HEK293T (cell line): ENCODE measurements at places on chromosomes 7 and 10.
A peak's percentile ranks its signal among the peaks of the same experiment; 100 is the strongest.

DNA sequence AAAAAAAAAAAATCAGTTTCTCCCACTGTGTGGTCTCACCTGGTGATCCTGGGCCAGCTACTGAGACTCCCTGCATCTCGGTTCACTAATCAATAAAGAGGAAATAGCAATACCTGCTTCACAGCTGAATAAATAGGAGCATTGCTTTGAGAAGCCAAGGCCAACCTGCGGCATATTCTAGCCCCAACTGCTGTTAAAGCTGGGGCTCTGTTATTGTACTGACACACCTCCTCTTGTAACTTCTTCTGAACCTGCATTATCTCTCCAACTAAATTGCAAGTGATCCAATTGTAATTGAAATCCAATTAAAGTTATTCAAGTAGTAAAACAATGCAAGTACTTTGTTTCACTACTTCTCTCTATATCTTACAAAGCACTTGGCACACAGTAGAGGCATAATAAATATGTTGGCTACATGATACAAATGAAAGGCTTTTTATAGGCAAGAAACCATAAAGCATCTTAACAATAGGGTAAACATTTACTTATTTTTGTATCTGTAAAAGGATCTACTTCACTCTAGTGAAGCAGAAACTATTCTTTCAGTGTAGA is 38.4 kb downstream of the AMPH start:
- no peak for DNase-seq

DNA sequence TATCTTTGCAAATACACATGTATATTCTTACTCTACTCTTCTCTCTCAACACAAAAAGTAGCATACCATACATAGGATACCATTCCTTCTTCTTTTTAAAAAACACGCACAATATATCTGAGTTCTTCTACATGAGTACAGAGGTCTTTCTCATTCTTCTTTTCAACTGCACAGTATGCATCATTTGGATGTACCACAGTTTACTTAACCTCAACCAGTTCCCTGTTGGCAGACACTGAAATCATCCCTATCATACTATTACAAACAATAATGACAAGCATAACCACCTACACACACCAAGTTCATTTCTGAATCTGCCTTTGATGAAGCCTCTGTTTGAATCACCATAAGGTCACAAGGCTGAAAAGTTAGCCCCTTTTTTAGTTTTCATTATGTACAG is 25.7 kb upstream of the GGCT start:
- DNase-seq: no peak

- DNase-seq: no peak
These were observed 340.8 kb upstream of the KIAA1217 start for GRCh38 chr10:23868121-23868520.

DNA sequence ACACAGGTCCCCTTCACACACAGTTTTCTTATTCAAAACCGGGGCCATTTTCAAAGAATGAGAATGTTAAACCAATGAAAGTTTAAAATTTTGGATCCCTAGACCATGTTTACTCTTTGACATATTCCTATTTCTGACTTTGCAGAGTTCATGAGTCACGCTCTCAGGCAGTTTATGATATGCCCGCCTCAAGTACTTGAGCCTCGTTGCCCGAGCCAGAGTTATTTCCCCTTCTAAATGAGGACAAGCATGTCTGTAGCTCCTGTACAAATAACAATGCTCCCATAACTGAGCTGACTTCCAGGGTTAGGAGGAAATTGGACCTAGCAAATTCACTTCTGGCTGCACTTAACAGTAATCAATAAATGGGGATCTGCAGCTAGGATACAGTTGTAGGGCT is 87.9 kb upstream of the PDE1C start:
- no peak for DNase-seq

DNA sequence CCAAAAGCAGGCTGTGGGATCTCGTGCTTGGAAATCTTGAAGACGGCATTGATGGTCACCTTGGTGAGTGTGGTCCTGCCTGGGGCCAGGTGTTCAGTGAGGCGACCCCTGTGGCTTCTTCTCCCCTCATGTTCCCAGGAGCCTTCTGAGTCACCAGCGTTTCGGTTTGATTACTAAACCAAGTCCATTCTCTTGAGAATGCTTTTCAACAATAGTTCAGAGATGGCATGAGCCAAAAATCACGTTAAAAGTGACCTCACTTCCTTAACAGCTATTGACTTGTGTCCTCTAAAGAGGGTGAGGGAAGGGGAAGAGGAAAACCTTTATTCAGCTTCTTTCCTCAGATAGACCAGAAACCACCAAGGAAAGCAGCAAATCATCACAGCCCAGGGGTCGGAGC is 315.2 kb downstream of the GATA3 start:
- no peak for DNase-seq

GRCh38 chr10:118101501-118101900 is 54.8 kb upstream of the RAB11FIP2 start:
- DNase-seq: no peak

GRCh38 chr7:157210682-157211081 is 72.0 kb downstream of the UBE3C start:
- DNase-seq: no peak

DNA sequence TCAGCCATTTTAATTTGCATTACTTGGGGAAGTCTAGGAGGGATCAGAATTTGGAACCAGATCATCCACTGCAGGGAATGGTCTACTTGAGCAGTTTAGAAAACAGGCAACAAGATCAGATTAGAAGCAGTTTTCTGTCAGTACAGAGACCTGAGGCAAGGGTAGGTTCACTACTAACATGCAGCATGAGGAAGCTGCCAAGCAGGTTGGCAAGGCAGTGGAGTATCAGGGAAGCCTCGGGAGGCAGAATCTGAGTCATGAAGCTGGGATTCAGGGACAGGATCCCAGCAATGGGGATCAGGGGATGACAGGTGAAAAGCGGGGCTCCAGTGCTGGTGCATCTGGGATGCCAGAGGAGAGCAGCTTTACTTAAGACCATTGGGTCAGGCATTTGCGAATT is 28.1 kb downstream of the ENO4 start:
- no peak for DNase-seq

DNA sequence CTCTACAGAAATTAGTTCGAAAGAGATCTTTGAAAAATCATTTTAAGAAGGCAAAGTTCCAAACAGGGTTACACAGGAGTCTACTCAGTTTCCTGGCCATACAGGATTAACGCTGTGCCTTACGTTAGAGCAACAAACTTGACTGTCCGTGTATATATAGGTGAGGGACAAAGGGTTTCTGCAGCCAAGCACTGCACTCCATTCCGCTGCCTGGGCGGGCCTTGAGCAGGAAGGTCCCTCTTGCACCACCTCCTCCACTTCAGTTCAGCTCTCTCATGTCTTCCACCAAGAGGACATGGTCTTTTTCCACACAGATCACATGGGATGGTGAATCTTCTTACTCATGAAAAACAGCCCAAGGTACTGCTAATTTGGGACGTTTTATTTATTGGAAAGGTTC is 43.2 kb downstream of the MCMBP start:
- no peak for DNase-seq

GRCh38 chr7:365593-365992 is 75.6 kb downstream of the FOXL3 start:
- no peak for DNase-seq

DNA sequence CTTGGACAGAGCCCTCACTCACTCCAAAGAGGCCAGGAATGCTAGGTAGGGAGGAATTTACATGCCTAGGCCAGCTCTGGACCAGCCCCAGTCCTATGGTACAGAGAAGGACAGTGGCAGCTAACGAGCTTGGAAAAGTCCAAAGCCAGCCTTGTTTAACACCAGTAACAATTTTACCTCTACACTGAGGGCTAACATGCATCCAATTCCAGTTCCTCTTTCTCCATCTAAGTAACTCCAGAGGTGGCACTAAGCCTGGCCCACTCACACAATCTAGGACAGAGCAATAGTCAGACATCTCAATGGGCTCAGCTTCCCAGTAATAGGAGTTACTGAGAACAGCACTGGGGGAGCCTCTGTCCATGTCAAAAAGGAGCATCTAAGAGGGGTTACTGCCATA is 5.7 kb upstream of the LCOR start:
- DNase-seq: no peak

GRCh38 chr10:78614744-78615143 is 454.0 kb upstream of the ZMIZ1 start:
- no peak for DNase-seq

DNA sequence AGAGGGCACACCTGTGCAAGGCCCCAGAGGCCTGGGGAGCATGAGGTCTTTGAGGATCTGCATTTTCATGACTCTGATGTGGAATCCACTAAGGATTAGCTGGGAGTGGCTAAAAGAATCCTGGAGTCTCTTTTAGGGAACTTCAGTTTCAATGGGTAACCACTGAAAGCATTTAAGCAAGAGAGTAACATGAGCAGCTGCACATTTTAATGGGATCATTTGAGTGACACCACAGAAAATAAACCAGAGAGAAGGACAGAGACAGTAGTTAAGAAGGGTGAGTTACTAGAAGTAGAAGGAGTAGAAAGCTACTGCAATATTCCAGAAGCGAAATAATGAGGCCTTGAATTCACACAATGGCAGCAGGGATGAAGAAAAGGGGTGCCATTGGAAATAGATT is 5.2 kb downstream of the GOT1 start:
- no peak for DNase-seq

DNA sequence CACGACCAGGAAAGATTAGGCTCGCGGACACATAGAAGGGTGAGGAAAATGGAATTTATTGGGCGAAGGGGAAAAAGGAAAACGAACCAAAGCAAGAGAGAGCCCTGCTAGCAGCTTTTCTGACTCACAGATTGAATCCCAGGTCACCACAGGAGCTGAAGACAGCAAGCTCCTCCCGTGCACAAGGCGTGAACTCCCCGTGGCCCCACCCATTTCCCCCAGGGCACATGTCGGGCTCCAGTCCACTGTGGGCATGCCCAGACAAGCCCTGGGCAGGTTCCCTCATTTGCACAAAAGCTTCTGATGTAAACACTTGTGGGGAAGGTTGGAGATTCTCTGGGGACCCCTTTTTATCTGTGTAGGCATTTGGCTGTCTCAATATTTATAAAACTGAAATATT is 582.4 kb downstream of the SUGCT start:
- DNase-seq: peak; percentile 65

GRCh38 chr7:16960337-16960965 is 78.7 kb upstream of the AGR3 start:
- DNase-seq: no peak

GRCh38 chr7:140209866-140210609 is 33.3 kb upstream of the KDM7A start:
- peak; percentile 6 for DNase-seq

- no peak for DNase-seq
These were observed 72.8 kb downstream of the CAMK1D start for GRCh38 chr10:12422189-12422588.

DNA sequence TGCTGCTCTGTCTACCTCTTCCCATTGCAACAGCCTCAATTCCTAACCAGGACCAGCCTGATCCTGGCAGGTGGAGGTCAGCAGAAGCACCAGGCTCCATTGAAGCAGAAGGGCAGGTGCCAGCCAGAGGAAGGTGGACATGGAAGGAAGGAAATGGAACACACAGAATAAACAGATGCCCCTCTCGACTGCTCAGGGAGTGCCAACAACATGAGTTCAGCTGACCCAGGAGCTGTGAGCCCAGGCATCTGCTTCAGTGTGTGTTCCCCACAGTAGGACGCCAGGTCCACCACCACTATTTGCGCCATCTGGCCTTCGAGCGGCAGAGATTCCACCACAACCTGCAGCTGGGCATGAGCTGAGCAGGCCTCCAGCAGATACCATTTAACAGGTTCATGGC is 56.7 kb downstream of the GPAM start:
- no peak for DNase-seq

- no peak for DNase-seq
These were observed 912.6 kb downstream of the GATA3 start for GRCh38 chr10:8967061-8967460.

DNA sequence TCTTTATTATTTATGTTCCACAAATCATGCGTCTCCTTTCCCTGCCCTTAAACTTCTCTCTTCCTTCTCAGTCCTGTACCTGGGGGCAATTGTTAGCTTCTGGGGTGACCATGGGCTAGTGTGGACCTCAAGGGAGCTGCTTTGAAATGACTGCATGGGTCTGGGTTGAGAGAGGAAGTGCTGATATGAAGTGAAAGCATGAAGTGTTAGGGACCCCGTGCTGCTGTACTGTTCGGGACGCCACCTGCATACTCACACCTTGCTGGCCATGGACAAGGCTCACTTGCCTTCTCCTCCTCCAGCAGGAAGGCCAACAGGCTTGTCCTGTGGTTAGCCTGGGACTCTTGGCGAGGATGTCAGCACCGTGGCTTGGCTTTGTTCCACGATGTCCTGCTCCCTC is 56.7 kb downstream of the MTPN start:
- DNase-seq: no peak

DNA sequence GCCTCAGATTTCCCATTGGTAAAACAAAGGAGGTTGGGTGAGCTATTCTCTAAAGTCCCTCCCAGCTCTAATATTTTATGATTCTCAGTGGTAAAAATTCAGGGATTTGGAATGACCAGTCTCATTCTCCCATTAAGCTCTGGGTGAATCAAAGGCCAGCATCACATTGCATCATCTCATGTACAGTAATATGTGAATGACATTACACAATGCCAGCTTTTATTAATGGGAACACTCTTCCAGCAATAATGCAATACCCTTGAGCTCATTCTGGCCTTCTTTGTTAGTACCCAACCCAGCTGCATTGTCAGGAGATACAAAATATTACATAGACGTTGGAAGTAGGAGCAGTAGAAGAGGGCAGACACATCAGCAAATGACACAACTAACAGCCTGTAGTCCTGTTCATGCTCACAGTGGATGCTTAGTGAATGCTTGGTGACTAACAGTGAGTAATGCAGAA is 100.0 kb upstream of the EGR2 start:
- DNase-seq: no peak

GRCh38 chr10:130171196-130171595 is 35.0 kb downstream of the GLRX3 start:
- DNase-seq: no peak

- peak; percentile 28 for DNase-seq
These were observed 96.6 kb downstream of the MKLN1 start for GRCh38 chr7:131424219-131424822.

GRCh38 chr7:127618775-127619174 is 833 bp upstream of the PAX4 start:
- DNase-seq: no peak

DNA sequence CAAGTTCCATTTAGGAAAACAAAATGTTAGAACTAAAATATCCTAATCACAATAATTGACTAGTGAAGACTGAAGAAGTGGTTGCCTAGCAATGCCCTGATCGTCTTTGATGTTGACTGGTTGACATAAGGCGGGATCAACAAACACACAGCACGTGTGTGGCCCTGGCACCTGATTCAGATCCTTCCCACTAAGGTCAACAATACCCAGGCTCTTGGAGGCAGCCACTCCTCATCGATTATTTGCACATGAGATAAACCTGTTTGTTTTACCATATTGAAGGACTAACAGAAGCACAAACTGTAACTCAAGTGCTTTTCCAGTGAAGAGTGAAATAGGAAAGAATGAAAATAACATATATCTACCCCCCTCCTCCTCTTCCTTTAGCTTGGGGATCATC is 15.6 kb downstream of the FANK1 start:
- no peak for DNase-seq
